Esophagus mucosa (tissue), 1 donor: ENCODE measurements at places on chromosomes 2 and 18.

DNA sequence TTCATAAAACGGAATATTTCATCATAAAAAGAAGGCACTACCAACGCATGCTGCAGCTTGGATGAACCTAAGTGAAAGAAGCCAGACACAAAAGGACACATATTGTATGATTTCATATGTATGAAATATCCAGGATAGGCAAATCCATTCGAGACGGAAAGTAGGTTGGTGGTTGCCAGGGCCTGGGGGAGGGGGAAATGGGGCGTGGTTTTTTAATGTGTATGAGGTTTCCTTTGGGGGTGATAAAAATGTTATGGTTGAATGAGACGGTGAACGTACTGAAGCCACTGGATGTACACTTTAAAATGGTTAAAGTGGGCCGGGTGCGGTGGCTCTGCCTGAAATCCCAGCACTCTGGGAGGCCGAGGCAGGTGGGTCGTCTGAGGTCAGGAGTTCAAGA, 20.0 kb upstream of the SPATA3 start:
- no peak for ATAC-seq

GRCh38 chr2:146913476-146913875, 931.4 kb upstream of the ACVR2A start:
- no peak for ATAC-seq

GRCh38 chr18:59994357-59994756, 94.6 kb downstream of the PMAIP1 start:
- peak; percentile 36 for ATAC-seq

GRCh38 chr2:1601471-1602277, 142.6 kb downstream of the PXDN start:
- no peak for ATAC-seq

DNA sequence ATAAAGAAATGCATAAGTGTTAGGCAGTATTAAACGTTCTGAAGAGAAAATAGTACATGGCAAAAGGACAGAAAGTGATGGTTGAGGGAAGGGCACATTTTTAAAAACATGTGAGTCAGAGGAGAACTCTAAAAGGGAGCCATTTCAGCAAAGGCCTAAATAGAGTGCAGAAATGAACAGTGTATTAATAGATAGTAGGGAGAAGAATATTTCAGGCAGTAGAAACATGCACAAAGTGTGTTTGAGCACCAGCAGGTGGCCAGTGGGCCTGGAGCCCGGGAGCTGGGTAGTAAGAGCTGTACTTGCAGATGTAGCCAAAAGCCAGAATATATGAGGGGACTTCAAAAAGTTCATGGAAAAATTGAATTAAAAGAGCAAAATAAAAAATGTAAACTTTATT, 288.1 kb upstream of the FIGN start:
- no peak for ATAC-seq

- ATAC-seq, result no peak
Measured at GRCh38 chr2:10490806-10491291, 42.7 kb upstream of the ODC1 start.

DNA sequence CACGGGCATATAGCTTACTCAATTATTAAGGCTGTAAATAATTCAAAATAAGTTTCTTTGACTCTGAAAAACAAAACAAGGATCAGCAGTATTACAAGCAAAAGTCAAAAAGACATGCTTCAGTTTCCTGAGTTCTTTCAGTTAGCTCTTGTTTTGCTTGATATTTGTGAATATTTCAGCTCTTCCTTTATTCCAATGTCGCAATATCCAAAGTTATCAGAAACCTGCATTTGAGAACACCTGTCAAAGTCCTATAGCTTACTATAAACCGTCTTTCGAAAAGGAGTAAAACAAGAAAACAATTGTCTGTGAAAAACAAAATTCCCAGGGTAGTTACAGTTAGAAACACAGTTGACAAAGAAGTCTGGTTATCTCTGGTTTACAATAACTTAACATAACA, 14.7 kb downstream of the CYP27A1 start:
- ATAC-seq, result no peak

GRCh38 chr2:106282462-106283170, 88.5 kb upstream of the UXS1 start:
- ATAC-seq, result no peak
